Right atrium auricular region (tissue), 2 donors: ENCODE measurements at places on chromosomes 13 and 19. TPM values are rescaled to one million over a fixed set of nuclear protein-coding genes. Genes with fewer than 3 reads are reported as not detected.

Gene MOB3A
- total RNA-seq, result 29.4 TPM

Gene SLC1A6
- total RNA-seq, result not detected

DNA sequence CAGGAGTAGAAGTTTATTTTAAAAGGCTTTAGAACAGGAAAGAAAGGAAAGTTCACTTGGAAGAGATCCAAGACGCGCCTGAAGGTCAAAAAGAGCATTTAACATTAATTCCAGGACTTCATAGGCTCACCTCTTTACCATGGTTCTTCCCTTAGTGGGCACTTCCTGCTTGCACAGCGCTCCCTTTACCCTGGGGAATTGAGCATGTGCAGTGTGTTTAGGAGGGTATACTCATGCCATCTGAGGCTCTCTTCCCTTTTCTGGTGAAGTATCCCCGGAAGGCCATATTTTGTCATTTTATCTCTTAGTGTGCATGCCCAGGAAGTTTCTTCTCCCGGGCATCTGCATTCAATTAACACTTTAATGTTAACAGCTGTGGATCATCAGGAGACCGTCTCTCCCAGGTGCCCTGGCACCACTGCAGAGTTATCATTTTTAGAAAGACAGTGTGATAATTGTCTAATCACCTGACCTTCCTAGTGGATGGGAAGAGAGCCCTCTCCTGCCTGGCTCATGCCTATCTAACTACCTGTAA is 66.1 kb upstream of the ABCC4 start:
- no peak for DNase-seq

Gene ARRDC2
- 42.4 TPM for total RNA-seq

- DNase-seq, result no peak
These were observed 1.4 kb downstream of the NOVA2 start for GRCh38 chr19:45972081-45972946.

DNA sequence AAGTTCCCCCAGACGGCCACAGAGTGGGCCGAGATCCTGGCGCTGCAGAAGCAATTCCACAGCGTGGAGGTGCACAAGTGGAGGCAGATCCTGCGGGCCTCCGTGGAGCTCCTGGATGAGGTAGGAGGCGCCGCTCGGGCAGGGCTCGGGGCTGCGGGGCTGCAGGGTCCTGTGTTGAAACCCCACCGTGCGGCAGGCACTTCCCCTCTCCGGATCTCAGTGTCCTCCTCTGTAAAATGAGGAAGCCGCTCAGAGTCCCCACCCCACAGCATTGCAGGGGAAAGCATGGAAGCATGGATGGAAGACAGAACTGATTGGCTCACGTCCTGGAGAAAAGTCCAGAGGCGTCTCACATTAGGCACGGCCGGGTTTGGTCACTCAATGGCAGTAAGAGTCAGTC is 6.8 kb upstream of the SCN1B start:
- DNase-seq, result no peak

- no peak for DNase-seq
These were observed 237.0 kb upstream of the TSHZ3 start for GRCh38 chr19:31586282-31586681.

- no peak for DNase-seq
These were observed 30.5 kb upstream of the KCTD4 start for GRCh38 chr13:45231305-45231704.

Gene CACNA1A
- total RNA-seq, result 0.48 TPM

Gene SUGP2
- 36.1 TPM for total RNA-seq

DNA sequence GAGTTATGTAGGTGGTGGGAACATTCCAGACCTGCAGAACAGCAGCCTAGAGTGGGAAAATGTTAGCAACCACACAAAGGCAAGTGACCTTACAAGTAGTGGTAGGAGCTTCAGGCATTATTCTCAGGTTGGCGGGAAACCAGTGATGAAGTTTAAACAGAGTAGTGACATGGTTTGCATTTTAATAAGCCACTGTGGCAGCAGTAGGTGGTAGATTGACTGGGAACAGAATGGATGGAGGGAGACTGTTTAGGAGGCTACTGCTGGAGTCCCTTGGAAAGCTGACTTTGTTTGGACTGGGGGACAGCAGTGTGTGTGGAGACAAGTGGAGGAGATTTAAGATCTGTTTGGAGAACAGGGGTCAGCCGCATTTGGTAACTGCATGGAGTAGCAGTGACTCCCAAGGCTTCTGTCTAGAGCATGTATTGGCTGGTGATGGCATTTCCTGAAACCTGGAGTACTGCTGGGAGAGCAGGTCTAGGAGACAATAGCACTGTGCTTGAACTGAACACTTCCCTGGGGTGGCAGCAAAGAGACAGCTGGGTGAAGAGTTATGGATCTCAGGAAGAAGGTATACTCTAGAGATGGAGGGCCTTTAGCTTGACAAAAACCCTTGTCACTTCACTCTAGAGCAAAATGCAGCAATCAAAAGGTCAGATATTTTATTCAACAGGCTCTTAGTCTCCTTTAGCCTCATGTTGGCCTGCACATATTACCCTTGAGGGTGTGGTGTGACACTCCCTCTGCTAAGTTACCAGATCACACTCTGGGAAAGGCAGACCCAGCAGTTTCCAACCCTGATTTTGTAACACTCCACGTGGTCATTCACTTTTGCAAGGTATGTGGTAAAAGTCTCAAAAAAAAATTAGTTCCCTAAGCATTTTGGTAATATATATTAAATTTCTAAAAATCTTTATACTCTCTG is 70.3 kb downstream of the DHRS12 start:
- no peak for DNase-seq

- no peak for DNase-seq
These were observed 361.8 kb downstream of the ZNF536 start for GRCh38 chr19:30733826-30734550.

Gene FCAR
- 1.5 TPM for total RNA-seq
